ENCODE measurements at places on chromosomes 13 and 19.
A peak's percentile ranks its signal among the peaks of the same experiment; 100 is the strongest.

DNA sequence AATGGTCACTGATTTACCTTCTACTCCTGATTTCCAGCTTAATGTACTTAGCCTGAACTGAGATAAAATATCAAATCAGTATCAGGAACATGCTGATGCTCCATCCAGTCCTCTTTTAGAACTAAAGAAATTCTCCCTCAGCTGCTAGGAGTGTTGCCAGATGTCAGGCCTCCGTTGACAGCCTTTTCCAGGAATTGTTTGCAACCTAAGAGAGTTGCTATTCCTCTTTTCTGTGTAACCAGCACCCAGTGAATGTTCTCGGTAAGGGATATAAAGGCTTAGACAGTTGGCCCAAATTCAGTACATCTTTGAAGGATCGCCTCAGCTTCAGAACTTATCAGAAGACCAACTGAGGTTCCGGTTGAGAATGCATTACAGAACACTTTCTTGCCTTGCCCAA lies 559.0 kb downstream of the PCDH17 start:
- no peak for DNase-seq

- no peak for DNase-seq
These were observed 67.6 kb upstream of the TDRD3 start for GRCh38 chr13:60329221-60329923.

GRCh38 chr19:6216236-6216995 lies 63.4 kb downstream of the MLLT1 start:
- no peak for DNase-seq

DNA sequence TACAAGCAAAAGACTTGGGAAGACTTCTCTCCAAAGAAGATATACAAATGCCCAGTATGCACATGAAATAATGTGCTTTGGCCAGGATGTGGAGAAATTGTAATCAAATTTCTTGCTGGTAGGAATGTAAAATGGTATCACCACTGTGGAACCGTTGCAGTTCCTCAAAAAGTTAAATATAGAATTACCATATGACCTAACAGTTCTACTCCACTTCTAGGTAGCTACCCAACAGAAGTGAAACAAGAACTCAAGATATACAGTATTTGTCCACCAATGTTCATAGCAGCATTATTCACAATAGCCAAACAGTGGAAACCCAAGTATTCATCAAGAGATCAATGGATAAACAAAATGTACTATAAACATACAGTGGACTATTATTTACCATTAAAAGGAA lies 95.0 kb upstream of the KLF5 start:
- no peak for DNase-seq

DNA sequence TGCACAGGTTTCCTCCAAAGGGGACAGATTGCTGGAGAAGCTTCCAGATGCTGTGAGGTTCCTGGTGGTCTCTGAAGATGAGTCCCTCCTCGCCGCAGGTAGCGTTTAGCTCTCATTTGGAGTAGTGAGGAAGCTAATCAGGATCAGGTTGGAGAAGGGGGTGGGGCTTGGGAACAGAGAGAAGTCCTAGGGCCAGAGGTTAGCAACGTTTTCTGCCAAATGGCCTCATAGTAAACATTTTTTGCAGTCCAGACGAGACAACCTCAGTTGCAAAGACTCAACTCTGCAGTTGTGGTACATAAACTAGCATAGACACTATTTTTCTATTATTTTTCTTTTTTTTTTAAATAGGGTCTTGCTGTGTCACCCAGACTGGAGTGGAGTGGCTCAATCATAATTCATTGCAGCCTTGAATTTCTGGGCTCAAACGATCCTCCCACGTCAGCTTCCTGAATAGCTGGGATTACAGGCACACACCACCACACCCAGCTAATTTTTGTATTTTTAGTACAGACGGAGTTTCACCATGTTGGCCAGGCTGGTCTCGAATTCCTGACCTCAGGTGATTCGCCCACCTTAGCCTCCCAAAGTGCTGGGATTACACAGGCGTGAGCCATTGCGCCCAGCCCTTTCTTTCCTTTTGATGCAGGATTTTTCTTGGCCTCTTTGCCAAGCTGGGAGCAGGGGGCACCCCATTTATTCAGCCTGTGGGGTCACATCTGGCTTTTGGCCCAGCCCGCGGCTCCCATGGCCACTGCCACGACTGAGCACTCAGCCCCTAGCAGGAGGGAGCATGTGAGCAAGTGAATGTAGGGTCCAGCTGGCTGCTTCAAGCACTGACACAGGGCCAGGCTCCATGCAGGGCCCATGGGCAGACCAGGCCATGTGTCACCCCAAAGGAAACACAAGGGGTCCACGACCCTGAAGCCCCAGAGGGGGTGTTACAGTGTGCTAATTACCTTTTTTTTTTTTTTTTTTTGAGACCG lies 34.4 kb upstream of the SIN3B start:
- no peak for DNase-seq

GRCh38 chr13:112205990-112206389 lies 139.0 kb downstream of the SOX1 start:
- no peak for DNase-seq

DNA sequence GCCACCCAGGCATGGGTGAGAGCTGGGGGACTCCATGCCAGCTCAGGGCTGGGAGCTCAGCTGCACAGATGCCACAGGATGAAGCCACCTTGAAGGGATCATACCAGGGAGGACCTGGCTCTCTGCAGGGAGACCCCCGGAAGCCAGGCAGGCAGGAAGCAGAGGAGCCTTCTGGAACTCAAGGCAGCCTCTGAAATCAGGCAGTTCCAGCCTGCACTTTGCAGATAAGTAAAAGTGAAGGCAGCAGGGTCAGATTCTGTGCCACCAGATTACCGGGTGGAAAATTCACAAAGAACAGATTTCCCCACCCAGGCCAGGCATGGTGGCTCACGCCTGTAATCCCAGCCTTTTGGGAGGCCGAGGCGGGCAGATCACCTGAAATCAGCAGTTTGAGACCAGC lies 2.5 kb downstream of the TMEM259 start:
- no peak for DNase-seq

DNA sequence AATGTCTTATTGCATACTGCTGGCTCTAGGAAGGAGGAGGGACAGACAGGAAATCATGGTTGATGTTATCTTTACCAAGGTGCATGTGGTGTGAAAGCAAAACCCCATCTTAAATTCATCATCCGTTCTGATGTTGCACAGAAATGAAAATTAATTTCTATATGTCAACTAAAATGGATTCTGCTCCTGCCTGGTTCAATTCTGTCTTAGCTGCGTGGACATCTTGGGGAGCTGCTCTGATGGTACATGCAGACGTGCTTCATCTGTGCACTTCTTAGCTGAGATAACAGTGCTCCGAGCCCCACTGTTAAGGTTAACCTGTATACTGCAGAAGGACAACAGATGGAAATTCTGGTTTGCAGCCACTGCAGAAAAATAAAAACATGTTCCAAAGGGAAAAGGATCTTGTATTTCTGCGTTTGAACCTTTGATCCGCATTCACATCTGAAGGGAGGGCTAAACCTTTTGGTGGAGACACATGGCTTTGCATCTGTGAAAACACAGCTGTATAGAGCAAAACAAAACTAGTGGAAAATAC lies 155.6 kb downstream of the TM9SF2 start:
- no peak for DNase-seq

GRCh38 chr13:39656325-39656677 lies 839 bp downstream of the COG6 start:
- DNase-seq: no peak

GRCh38 chr19:45171211-45171623 lies 6.8 kb downstream of the TRAPPC6A start:
- DNase-seq: peak; percentile 24

DNA sequence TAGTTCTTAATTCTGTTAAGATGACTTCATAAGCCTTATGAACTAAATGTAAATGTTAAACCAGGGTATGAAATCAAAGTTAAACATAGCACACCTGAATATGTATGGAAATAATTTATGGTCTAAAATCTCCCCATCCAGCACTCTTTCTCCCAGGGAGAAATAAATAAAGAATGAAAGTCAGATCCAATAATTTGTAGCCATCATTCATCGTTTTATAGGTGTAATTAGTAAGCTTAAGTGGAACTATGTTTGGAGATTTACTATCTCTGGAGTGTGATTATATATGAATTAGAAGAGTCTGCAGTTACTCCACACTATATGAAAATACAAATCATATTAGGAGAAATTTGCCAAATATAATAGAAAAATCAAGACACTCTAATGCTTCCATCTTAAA lies 405.1 kb downstream of the DACH1 start:
- no peak for DNase-seq

- no peak for DNase-seq
These were observed 217.0 kb downstream of the SPRY2 start for GRCh38 chr13:80123945-80124344.

- DNase-seq: no peak
These were observed 123.6 kb upstream of the SOX1 start for GRCh38 chr13:111943229-111943795.

- DNase-seq: no peak
These were observed 514.5 kb downstream of the IRS2 start for GRCh38 chr13:109271555-109272541.

DNA sequence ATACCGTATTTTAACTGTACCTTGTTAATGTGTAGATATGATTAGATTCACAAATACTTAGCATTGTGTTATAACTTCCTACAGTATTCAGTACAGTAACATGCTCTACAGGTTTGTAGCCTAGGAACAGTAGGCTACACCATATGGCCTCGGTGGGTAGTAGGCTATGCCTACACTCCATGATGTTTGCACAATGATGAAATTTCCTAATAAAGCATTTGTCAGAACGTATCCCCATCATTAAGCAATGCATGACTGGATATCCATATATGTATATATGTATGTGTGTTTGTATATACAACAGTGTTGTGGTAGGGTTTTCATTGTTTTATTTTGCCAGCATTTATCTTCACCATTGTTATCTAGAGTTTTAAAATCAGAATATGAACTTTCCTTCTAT lies 119.4 kb downstream of the SLC7A1 start:
- DNase-seq: no peak

GRCh38 chr19:33333642-33334041 lies 31.3 kb upstream of the CEBPA start:
- no peak for DNase-seq

DNA sequence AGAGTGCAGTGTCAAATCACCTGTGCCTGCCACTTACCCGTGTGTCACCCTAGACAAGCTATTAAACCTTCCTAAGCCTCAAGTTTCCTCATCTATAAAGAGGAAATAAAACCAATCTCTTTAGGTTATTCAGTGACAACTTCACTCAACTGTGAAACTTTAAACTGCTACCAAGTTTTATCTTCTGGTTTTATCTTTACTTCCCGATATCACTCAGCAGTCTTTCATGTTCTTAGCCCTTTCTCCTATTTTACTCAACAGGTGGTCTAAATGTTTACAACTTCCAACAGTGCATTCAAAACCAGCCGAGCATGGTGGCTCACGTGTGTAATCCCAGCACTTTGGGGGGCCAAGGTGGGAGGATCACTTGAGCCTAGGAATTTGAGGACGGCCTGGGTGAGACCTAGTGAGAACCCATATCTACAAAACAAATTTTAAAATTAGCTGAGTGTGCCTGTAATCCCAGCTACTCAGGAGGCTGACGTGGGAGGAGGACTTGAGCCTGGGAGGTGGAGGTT lies 59.6 kb downstream of the GPALPP1 start:
- DNase-seq: no peak

- no peak for DNase-seq
These were observed 15.6 kb downstream of the EMP3 start for GRCh38 chr19:48340995-48341394.

DNA sequence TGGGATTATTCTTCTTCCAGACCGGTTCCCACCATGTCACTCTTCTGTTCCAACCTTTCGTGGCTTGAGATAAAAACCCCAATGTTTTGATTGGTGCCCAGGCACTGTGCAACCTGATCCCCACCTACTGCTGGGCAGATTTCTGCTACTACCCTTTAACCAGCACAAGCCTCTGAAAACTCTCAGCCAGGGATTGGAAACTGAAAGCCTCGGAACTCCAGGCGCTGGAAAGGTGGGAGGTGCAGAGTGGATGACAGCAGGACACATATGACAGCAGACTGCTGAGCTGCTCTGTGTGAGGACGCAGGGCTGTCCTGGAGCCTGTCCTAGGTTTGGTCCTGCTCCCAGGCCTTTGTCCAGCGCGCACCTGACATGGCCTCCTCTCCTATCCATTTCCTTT lies 68.5 kb upstream of the GTF3A start:
- no peak for DNase-seq

GRCh38 chr13:42597505-42597904 lies 23.6 kb downstream of the TNFSF11 start:
- no peak for DNase-seq

GRCh38 chr13:93108111-93108601 lies 118.5 kb upstream of the GPC6 start:
- DNase-seq: no peak

- DNase-seq: no peak
These were observed 12.8 kb upstream of the CEACAM3 start for GRCh38 chr19:41783612-41784011.

DNA sequence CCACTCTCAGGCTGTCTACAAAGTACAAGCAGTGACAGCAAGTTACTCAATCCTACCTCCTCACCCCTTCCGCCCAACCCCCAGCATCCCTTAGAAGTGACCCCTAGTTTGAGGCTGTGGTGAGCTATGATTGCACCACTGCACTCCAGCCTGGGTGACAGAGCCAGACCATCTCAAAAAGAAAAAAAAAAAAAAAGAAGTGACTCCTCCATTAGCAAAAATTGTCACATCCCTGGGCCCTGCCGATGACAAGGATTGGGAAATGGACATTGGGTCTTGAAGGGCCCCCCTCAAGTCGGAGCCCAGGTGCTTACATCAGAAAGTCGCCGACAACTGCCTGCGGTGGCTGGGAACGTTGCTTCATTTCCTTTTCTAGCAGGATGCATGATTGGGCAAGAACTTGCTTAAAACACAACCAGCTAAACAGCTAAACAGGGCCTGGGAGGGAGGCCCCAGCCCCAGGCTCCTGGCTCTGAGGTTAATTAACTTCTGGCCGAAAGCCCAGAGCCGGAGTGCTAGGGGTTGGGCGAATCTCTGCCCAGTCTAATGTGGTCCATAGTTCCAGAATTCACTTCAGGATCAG lies 15.3 kb downstream of the RAB3D start:
- peak; percentile 13 for DNase-seq

GRCh38 chr13:26183416-26183815 lies 38.7 kb downstream of the RNF6 start:
- no peak for DNase-seq

DNA sequence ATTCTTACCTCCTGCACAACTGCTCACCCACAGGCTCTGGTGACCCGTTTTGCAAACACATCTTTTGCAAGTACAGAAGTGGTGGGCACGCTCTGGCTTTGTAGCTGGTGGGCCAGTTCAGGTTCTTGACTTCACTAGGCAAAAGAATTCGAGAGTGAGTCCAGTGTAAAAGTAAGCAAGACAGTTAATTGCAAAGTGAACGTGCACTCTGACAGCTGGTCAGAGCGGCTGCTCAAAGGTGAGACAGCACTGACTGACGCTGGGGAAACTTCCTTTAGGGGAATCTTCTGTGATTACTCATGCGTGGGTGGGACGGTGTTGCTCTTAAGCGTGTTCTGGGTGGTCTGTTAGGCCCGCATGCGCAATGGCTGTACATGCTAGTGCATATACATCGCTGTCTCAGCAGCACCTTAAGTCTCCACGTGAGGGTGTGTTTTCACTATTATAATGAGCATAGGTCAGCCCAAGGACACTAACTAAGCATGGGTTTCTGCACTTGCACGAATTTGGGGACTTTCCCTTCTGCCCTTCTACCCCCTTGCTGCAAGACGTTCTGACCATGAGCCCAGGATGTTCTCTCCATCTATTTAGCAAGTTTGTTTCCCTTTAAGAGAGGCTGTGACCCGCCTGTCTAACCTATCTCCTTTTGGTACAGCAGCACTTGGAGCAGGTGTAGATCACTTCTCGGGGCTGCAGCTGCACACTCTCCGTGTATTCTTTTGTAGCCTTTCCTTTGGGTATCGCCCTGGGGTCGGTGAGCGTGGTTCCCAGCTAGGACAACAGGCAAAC lies 30.2 kb upstream of the CD33 start:
- DNase-seq: no peak

Data from stimulated activated CD4-positive, alpha-beta T cell treated with anti-CD3 and anti-CD28 coated beads, Interleukin-4, amount 100 ng/mL, for 1 hour (primary cell).